T-cell (primary cell): ENCODE measurements at places on chromosomes 6 and 20. TPM values are rescaled to one million over a fixed set of nuclear protein-coding genes. Genes with fewer than 3 reads are reported as not detected.

Gene EMILIN3
- not detected for total RNA-seq

Gene SERPINB6
- total RNA-seq, result 30.0 TPM

Gene ID4
- not detected for total RNA-seq

Gene MYB
- 17.1 TPM for total RNA-seq
